ENCODE measurements at places on chromosomes 1 and 21. TPM values are rescaled to one million over a fixed set of nuclear protein-coding genes. Genes with fewer than 3 reads are reported as not detected.

The FCRL6 gene
- 1.8 TPM for total RNA-seq

DNA sequence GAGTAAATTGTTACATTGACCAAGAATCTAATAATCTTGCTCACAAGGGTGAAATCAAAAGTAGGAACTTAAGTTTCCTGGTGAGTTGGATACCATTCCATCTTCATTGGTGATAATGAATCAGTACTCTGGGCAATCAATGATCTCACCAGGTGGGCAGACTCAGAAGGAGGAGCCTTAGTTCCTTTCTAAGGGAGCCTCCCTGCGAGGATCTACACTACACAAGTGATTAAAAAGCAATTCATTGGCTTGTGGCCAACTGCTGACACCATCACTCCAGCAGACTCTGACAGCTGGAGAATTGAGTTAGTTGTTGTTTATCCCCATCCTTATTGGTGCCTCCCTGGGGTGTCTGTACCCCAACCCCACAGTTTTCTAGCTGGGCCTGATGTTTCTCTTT is 84.1 kb upstream of the VANGL1 start:
- DNase-seq = no peak

GRCh38 chr21:44701541-44701940 is 4.6 kb downstream of the KRTAP10-12 start:
- no peak for DNase-seq

GRCh38 chr1:157198619-157199420 is 60.6 kb upstream of the ETV3 start:
- DNase-seq = no peak

Data from CD8-positive, alpha-beta memory T cell (primary cell).